NCI-H1930 (cell line): ENCODE measurements at places on chromosomes 1 and 21.

- DNase-seq: no peak
Observed at GRCh38 chr1:114455102-114455785, 55.8 kb downstream of the TRIM33 start.

DNA sequence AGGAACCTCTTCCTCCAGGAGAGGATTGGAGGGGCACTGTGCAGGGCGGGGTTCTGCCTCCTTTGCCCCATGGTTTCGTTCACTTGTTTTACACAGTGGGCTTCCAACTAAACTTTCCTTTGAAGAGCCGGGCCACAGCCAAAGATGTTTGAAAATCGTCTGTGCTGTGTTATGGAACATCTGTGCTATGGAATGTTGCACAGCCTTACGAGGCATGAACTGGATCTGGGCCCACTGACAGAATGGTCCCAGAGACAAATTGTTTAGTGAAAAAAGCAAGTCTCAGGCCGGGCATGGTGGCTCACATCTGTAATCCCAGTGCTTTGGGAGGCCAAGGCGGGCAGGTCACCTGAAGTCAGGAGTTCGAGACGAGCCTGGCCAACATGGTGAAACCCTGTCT lies 12.6 kb upstream of the MEF2D start:
- DNase-seq: no peak

DNA sequence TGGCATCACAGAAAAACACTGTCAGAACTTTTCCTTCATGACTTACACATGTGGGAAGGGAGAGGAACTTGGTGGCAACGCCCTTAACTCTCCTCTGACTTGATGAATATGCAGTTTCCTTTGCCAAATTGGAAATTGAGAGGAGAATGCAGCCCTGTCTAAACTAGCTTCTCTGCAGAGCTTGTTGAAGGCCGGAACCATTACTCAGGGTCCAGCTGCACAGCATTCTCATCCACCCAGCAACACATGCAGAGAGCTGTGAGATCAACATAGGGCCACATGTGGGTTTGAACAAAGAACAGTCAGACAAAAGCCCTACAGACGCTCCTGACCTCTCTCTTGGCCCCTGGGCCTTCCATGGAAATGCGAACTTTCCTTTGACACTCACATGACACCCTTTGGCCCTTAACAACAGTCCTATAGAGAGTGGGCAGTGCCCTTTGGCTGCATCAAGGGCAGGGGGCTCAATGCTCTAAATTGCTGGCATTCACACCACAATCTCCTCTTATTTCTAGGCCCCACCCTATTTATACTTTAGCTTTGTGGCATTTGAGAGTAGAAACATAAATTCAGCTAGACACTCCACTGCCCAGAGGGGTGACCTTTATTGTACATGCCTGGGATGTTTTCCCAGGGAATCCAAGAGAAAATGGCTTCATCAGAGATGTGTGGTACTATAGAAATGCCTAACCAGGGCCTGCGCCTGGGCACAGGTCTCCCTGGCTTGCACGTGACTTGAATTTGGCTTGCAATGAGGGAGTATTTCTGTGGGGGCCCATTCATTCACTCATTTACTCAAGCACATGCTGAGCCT lies 64.4 kb downstream of the CDC7 start:
- no peak for DNase-seq

DNA sequence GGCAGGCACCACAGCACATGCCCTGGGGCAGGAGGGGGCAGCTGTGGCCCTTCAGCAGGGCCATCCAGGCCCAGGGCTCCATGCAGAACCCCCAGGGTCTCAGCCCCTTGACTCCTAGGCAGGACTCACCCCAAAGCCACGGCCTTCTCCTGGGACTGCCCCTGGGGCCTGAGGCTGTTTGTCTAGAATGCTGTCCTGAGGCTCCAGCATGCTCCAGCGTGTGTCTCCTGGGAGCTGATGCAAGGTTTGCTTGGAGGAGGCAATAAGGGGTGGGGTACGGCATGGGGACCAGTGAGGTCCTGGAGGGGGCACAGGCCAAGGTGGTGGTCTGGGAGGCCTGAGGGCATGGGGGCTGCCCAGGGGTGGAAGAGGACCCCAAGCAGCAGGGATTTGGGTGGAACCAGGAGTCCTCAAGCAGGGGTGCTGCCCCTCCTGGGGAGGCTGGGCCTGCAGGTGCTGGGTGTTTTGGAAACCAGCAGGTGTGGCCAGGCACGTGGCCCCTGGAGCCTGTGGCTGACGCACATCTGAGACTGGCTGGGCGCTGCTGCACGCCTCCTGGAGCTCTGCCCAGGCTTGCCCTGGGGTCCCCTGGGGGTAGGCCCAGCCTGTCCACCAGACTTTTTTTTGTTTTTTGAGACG lies 7.8 kb upstream of the CALML6 start:
- DNase-seq: no peak

DNA sequence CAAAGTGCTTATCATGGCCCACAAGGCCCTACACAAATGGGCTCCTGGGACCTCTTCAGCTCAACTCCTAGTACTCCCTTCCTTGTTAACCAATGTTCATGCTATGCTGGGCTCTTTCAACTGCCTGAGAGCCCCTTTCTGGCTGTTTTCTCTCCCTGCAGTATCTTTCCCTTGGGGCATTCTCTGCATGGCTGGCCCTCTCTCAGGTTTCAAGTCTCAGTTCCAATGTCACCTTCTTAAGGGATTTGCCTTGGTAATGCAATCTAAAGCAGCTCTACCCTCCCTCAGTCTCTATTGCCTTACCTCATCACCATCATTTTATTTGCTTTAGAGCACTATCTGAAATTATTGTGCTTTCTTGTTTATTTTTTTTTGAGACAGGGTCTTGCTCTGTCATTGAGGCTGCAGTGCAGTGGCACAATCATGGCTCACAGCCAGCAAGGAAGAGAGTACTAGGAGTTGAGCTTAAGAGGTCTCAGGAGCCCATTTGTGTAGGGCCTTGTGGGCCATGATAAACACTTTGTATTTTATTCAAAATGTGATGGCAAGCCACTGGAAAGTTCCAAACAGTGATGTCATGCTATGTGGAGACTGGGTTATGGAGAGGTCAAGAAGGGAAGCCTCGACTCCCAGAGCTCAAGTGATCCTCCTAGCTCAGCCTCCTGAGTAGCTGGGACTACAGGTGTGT lies 63.4 kb upstream of the SRSF10 start:
- DNase-seq: no peak
